ENCODE measurements at places on chromosomes 16 and 17.

- DNase-seq: peak; percentile 39
Observed at GRCh38 chr16:69286941-69287713, 24.0 kb upstream of the VPS4A start.

DNA sequence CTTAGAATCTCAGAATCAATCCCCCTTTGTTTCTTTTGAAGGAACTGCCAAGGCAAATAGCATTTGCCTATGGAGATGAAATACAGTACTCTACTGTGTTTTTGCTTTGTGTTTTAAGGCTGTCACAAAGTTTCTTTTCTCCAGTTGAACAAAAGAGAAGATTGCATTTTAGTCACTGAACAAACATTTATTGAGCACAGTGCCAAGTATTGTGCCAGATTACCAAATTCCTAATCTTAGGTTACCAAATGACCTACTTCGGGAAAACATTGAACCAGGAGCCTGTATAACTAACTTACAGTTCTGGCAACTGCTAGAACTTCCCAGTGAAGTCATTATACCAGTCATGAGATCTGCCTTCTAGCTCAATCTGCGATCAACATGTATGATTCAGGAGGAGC lies 3.0 kb upstream of the UBB start:
- DNase-seq: no peak

GRCh38 chr17:43033948-43034881 lies 9.2 kb downstream of the RND2 start:
- DNase-seq: no peak

DNA sequence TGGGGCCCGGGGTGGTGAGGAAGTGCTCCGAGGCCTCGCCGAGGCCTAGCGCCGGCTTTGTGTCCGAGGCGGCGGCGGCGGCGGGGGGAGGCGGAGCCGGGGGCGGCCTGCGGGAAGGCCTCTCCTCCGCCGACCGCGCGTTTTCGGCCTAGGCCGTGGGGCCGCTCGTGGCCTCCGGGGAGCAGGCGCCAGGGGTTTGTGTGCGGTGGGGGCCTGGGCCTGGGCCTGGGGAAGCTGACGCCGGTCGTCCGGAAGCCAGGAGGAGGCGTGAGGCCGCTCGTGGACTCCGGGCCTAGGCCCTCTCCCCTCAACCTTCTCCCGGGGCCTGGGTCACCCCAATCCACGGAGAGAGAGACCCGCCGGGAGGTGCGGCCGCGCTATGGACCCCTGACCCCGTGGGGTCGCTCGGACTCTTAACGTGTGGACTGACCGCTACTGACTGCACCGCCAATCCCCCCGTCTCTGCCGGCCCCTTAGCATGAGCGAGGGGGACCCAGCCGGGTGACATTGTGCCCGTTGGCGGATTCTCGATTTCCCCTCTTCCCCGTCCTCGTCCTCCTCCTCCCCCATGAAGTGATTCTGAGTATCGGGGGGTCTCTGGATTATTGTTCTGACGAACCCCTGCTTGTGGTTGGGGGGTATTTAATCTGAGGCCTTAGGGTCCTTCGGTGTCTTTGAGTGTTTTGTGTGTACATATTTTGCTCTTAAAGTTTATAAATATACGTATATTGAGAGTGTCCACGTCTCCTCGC lies 660 bp downstream of the RBBP6 start:
- peak; percentile 35 for DNase-seq

- DNase-seq: no peak
Observed at GRCh38 chr16:78953526-78953925, 647.0 kb downstream of the MAF start.

- DNase-seq: no peak
Observed at GRCh38 chr17:4008082-4008435, 43.8 kb upstream of the ATP2A3 start.

GRCh38 chr17:57133486-57133885 lies 48.4 kb downstream of the AKAP1 start:
- DNase-seq: no peak

- no peak for DNase-seq
Observed at GRCh38 chr17:71790791-71791190, 330.0 kb upstream of the SOX9 start.

DNA sequence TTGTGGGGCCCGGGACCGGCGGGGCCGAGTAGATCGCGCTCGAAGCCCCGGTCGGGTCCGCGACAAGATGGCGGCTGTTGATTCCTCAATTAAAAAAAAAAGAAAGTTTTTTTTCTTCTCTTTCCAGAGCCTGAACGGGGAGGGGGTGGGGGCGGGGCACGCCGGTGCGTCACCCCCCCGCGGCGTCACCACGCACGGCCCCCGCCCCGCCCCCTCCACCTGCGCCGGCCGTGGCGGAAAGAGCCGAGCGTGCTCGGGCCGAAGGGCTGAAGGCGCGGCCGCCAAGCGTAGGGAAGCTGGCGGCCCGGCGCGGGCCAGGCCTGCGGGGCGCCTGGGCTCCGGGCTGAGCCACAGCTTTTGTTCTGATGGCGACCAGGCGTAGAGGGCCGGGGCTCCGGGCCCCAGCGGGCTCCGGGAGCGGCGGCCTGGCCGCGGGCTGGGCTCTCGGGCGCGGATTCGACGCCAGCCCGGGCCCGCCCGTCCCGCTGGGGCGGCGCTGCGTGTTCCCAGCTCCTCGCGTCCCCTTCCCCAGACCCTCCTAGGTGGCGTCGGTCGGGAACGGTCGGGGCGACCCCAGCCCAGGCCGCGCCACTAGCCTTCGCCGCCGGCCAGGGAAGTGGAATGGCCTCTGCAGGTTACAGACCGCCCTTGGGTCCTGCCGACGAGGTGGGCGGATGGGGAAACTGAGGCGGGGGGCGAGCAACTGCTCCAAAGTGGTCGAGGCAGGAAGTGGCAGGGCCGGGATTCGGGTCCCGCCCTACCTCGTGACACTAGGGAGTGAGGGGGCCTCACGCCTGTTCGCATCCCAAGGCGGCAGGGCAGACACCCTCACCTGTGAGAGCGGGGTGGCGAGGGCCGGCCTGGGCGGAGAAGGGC lies at the start of gene CREBBP:
Gene CREBBP, minus strand, starts transcription at position 91 of the 876 bp plus-strand sequence. CDS start 797 bp downstream, outside the sequence.
- peak; percentile 84 for DNase-seq

DNA sequence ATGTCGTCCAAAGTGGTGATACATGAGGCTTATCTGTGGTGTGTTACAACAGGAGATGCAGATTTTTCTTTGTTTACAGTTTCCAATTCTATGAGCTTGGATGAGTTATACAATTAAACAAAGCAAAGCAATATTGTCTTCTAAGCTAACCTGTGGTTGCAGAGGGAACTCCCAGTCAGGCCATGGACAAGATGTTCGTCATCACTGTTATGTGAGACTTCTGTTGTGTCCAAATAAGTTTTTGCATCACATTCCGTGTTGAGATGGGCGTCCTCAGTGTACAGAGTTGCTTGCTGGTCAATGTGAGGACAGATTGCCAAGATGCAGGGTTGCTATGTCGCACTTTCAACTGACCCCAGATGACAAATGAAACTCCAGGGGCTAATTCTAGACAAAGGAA lies 189.3 kb downstream of the IRF8 start:
- DNase-seq: no peak

- DNase-seq: no peak
Observed at GRCh38 chr16:49343291-49343690, 30.3 kb upstream of the C16orf78 start.

- DNase-seq: no peak
Observed at GRCh38 chr16:11585460-11586377, 1.0 kb downstream of the LITAF start.

DNA sequence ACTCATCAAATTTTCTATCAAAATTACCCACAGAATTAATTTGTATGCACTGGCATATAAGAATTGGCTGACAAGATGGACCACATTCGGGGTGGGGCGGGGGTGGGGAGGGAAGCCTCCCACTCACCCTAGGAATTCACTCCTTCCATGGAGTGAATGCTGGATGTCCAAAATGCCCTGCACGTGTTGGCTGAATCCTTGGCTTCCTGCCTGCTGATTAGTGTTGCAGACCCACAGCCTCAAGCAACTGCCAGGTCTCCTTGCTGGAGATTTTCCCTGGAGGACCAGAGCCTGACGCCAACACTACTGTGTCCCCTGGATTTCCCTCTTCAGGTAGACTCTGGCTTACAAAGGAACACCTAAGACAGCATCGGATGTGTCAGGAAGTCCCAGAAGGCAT lies 575.7 kb upstream of the CDH11 start:
- no peak for DNase-seq

GRCh38 chr17:2053380-2054261 lies 1.3 kb upstream of the HIC1 start:
- DNase-seq: peak; percentile 70

GRCh38 chr16:58119509-58119845 lies 9.7 kb downstream of the CFAP20 start:
- no peak for DNase-seq

GRCh38 chr17:27751166-27751565 lies 49.2 kb downstream of the NOS2 start:
- no peak for DNase-seq

DNA sequence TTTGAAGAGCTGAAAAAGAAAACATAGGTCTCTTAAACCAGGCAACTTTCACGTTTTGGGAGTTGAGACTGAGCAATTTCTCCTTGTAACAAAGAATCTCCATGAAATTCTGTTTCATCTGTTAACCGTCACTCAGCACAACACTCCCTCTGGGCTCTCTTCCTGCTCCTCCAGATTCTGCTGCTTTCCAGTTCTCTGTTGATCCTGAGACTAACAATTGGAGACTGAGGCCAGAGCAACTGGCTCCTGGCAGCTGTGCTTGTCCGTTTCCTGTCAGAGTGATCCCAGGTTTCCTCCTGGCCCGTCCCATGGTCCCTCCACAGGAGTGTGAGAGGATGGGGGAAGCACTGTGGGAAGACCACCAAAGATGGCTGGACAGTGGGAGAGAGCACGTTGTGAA lies 32.5 kb downstream of the IST1 start:
- DNase-seq: no peak

GRCh38 chr17:21186399-21187187 lies 27.4 kb downstream of the TMEM11 start:
- DNase-seq: no peak

DNA sequence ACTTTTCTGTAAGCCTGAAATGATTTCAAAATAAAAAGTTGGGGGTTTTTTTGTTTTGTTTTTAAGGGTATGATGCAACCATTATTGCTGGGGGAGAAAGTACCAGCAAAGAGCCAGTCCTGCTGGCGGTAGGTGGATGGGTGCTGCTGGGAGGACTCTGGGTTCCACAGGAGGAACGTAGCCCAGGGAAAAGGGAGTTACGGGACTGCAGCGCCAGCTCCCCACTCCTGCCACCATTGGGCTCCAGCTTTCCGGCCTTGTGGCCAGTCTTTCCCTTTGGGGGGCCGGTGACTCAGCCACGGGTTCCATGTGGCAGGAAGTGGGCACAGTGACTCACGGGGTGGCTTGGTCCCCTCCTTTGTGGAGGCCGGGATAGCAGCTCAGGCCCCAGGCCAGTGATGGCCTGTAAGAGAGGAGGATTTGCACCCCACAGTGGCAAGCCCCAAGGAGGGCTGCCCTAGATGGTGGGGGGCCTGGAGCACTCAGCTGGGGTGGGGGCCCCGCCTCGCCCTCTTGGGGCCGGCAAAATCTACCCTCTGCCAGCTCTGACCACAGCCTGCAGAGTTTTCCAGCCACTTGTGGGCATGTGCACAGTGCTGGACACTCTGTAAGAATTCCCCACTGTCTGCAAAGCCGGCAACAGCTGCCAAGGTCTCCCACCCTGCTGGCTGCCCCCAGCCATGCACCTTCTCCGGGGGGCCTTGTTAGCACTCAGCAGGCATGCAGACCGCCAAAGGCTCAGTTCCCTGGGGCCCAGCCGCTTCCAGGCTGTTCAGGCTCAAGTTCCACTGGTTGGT lies 30.4 kb downstream of the SOCS3 start:
- DNase-seq: no peak

DNA sequence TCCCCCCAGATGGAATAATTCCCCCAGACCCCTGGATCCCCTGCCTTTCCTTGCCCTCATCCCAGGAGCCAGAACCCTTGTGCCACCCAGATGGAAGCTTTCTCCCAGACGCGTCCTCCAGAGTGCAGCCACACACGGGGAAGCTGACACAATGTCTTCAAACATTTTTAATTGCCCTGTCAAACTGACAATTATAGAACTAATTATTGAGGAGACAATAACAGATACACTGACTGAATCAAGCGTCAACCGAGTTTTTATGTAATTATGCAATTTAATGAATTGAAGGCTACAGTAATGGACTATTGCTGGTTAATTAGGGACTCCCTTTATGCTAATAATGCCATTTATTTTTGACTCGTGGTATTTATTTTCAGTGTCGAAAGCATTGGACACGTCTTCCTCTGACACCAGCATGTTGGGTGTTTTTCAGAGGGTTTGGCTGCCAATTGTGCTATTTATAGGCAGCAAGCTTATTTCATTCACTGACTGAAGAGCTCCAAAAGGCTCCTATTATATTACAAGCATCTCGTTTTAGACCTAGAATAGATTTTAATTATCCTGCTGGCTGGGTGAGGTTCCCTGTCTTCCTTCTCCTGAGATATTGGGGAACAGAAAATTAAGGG lies 298.2 kb upstream of the C16orf82 start:
- DNase-seq: no peak

DNA sequence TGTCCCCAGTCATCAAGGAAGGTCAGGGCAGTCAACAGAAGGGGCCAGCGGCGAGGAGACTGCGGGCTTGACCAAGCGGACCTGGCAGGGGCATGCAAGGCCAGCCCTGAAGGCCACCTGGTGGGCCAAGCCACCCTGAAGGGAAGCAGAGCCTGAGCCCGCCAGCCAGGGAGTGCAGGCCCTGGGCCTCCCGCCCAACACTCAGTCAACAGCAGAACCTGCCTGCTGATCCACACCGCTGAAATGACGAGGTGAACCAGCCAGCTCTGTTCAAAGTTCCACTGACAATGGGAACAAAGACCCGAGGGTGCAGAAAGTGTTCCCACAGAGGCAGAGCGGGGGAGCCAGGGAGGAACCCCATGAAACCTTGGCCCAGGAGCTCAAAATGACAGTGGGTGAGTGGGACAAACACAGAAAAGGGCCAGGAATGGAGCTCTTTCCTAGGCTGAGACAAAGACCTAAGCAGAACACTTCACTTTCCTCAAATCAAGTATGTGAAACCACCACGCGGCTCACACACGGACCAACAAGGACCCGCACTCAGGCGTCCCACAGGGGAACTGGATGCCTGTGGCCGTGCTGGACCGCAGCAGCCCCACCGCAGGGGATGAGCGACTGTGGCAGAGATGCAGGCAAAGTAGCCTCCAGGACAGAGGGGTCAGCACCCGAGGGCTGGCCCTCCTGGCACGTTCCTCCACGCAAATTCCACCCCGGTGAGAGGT lies 12.0 kb downstream of the AXIN1 start:
- DNase-seq: no peak

- peak; percentile 35 for DNase-seq
Observed at GRCh38 chr17:2056206-2057174, 1.6 kb downstream of the HIC1 start.

- peak; percentile 67 for DNase-seq
Observed at GRCh38 chr17:36482611-36483504, 3.6 kb upstream of the ZNHIT3 start.

DNA sequence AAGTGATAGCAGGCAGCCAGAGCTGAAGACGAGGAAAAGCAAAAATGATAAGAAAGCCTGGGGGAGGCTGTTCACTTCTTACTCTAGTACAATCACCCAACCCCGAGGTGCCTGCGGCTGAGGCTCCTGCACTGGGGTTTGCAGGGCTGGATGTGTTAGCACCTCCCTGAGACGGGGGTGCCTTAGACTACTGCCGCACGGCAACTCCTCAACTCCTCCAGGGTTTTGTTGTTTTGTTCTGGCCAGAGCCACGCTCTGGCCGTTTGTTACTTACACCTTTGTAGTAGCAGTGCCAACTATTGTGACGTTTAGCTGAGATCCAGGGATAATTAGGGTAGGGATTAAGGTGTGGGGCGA lies 51.5 kb downstream of the LDHD start:
- DNase-seq: no peak

Measured in effector CD4-positive, alpha-beta T cell (primary cell).